AG08396 (cell line): ENCODE measurements at places on chromosomes 13 and 19.
A peak's percentile ranks its signal among the peaks of the same experiment; 100 is the strongest.

GRCh38 chr19:4233282-4233853 is 4.0 kb downstream of the EBI3 start:
- DNase-seq: no peak

DNA sequence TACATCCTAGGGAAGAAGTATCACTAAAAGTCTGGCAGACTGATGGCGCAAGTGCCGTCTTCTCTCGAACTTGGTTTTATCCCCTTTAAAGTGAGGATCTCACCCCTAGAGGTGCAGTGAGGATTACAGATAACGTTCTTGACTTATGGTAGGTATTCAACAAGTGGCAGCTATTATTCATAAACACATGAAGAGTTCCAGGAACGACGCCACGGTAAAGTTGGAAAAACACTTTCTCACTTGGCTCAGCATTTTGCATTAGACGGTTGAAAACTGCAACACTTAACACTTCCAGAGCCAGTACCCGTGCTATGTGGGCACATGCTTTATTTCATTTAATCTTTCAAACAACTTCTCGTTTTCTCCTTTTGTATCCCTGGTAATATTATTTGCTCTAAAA is 8.7 kb downstream of the PROZ start:
- no peak for DNase-seq

- DNase-seq: peak; percentile 40
These were observed 2.9 kb downstream of the SUPT5H start for GRCh38 chr19:39448271-39448670.

- peak; percentile 11 for DNase-seq
These were observed 762 bp downstream of the ZNF45 start for GRCh38 chr19:43934055-43934984.

DNA sequence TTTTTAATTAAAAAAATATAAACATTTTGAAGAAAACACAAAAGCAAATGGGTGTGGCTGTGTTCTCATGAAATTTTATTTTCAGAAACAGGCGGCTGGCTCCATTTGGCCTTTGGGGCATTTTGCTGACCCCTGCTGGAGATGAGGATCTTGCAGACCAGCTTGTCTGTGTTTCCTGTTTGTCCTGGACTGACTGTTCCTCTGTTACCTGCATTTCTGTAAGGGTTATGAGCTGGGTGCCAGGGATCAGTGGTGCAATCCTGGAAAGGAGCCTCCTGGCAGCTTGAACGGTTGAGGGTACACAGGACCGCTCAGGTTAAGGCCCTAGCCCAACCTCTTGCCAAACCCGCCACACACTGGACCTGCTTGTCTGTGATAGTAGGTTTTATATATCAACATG is 49.9 kb downstream of the ZNF787 start:
- no peak for DNase-seq

GRCh38 chr19:55520691-55521292 is 16.1 kb downstream of the SBK2 start:
- DNase-seq: no peak

- DNase-seq: no peak
These were observed 484.5 kb downstream of the COG6 start for GRCh38 chr13:40139896-40140520.

DNA sequence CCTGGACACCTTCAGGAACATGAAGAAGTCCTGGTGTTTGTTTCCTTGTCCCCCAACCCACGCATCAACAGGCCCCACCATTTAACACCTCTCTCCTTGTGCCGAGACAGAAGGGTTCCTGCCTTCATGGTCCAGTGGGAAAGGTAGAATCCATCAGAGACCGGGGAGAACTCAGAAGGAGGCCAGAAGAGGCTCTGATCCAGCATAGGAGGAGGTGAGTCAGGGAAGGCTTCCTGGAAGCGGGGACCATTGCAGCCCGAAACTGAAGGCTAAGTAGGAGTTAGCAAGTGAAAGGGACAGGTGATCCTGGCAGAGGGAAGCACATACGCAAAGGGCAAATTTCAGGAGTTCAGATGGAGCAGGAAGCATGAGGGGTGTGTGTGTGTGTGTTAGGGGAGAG is 484 bp downstream of the ICAM3 start:
- DNase-seq: no peak

- DNase-seq: peak; percentile 80
These were observed 6.6 kb downstream of the ISOC2 start for GRCh38 chr19:55454787-55455243.

- no peak for DNase-seq
These were observed 107.4 kb upstream of the SLC7A1 start for GRCh38 chr13:29702912-29703351.

- DNase-seq: peak; percentile 61
These were observed 19.7 kb upstream of the ERCC5 start for GRCh38 chr13:102825921-102826706.

DNA sequence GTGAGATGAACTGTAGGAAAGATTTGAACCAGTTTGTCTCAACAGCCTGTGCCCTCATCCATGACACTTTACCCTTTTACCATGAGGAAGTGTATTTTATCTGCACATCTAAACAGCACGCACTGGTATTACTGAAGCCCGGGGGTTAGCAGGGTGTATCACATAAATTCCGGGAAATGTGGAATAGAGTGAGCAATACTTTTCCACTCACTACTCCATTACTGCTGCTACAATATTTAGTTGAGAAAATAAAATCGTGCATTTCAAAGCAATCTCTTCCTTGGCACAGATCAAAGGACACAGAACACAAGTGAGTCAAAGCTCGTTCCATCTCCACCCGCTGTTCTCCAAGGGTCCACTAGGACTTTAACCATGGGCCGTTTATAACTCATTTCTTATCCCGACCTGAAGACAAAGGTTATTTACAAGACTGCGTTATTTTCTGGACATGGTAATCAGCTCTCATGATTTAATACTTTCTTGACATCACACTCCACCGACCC is 35.2 kb downstream of the STK24 start:
- no peak for DNase-seq

DNA sequence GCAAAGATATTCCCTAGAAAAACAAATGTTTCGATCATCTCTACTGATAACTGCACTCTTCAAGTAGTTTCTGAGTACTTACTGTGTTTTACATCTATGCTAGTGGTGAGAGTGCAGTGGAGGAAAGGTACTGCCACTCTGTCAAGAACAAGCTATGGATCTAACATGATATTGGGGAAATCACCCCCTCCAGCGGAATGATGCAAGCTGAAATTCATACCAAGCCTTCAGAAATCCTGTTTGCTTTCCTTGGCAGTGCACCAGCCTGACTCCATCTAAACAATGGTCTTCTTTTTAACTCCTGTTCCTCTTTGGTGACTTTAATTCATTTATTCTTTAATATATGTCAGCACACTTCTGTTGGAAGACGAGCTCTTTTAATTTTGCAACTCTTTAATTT is 238.0 kb downstream of the PCDH9 start:
- no peak for DNase-seq

DNA sequence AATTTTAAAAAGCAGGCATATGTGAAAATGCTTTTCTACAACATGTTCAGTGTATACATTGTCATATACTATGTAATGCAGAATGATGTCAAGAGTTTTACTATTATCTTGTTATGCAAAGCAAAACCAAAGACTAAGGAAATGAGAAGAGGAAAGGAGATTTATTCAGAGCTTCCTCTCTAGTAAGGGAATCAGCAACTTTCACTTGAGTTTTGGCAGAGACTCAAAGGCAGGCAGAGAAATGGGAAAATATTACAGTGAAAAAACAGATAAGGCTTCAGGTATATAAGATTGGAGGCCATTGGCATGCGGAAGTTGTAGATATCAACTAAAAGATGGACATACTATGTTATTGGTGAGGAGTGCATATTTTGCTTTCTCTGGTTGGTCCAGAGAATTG is 512.0 kb upstream of the PCDH20 start:
- no peak for DNase-seq

GRCh38 chr19:39308531-39309304 is 11.9 kb downstream of the LRFN1 start:
- no peak for DNase-seq

DNA sequence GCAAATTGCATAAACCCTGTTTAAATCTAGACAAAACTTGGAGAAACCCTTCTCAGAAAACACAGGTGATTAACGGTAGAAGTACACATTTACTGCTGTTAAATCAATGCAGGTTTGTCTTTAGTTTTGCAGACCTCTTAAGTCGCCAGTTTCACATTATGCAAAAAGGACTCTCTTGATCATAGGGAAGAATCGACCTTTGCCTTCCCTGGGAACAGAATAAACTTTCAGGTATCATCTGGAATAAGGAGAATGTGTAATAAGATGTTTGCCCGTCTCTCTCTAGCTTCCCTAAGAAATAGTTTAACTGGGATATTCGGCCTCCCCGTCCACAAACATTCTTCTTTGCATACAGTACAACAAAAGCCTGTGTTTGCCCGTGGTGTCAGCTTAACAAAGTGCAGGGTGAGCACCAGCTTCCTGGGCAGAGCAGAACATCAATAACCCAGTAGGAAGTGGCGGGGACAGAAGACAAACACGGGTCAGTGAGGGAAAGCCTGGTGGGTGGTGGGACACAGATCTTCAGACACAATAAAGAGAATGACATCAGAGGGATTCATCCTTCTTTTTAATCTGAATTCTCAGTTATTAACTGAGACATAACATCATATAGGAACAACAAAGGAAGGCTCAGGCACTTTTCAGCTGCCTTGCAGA is 1077.7 kb upstream of the SLC10A2 start:
- DNase-seq: no peak
